ENCODE measurements at places on chromosomes 16 and 17.

GRCh38 chr17:78665387-78665951 lies 88.3 kb upstream of the DNAH17 start:
- no peak for DNase-seq

GRCh38 chr16:67562918-67563707 lies 787 bp downstream of the CTCF start:
- DNase-seq: peak; percentile 22

- no peak for DNase-seq
Observed at GRCh38 chr16:70746708-70747424, 54.1 kb downstream of the VAC14 start.

DNA sequence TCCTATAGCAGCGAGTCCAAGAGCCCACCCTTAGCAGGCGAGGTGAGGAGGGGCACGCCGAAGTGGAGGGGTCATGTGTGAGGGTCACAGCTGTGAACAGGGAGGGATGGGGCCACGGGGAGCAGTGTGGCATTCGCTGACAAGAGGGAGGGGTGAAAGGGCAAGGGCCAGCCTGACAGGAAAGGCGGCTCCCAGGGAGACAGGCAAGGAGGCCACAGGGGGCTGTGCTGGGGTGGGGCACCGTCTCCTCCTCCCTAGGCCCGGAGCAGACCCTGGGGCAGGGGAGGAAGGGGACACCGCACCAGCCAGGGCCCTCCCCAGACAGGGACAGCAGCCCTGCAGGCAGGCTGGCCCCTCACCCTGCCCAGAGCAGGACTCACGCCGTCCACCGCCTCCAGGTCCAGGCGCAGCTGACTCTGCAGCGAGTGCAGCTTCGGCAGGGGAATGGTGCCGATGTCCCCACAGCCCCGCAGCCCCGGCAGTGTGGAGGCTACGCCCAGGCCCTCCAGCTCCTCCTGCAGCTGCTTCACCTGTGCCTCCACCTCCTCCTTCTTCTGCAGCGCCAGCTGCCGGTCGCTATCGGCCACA lies 15.1 kb downstream of the GNPTG start:
- DNase-seq: no peak

DNA sequence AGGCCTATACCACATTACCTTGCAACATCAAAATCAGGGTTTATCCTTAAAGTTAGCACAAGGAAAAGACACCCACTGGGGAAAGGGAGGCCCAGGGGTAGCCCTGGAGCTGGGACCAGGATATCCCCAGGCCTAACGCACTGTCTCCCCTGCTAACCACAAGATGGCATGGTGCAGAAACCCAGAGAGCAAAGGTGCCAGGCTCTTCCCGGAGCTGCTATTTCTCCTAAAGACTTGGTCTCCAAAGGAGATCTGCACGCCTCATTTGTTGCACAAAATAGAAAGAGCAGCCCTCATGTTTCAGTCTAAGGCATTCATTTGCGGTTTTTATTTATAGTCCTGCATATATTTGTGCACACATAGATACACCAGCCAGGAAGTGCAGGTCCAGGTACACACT lies 408.6 kb downstream of the SOX9 start:
- DNase-seq: no peak

DNA sequence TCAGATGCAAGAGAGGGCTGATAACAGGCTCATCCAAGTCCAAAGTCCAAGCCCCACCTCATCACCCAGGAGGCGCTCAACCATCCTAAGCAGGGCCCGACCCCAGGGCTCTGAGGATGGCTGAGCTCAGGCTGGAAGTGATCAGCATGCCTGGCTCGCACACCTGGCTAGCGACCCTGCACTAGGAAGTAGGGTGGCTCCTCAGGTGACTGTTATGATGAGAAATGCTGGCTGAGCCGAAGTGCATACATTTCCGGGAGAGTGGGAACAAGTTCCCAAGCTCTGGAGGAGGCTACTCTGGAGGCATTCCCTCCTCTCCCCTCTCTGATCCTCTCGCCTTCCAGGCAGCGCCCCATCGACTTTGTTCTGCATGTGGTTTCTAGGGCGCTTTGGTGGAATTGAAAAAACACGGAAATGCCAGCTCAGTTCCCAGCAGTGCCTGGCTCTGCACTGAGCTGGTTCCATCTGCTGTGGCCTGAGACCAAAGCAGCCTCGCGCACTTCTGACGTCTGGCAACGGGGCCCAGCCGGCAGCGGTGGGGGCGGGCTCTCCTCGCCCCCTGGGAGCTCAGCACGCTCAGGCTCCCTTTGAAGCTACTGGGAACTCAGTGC lies 130.3 kb downstream of the IRF8 start:
- no peak for DNase-seq

GRCh38 chr16:67425061-67425460 lies 5.9 kb upstream of the HSD11B2 start:
- no peak for DNase-seq

DNA sequence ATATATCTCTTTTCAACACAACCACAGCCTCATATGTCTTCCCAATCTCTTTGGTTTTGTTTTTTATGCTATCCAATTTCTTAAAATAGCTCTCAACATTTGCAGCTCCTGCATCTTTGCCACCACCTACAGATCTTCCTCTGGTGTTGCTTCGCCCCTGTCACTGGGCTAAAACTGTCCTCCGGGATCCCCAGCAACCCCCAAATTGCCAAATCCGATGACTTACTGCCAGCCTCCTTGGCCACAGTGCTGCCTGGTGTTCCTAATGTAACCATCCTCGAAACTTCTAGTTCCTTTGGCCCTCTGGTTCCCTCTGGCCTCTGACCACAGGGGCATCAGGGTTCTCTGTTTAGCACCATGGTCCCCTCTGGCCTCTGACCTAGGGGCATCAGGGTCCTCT lies 70.8 kb downstream of the ELAC2 start:
- no peak for DNase-seq

GRCh38 chr16:53502331-53503269 lies at the start of gene AKTIP:
Gene AKTIP, minus strand, starts transcription at chr16:53503209. Its CDS starts 2,950 bp downstream, at chr16:53500259.
- DNase-seq: no peak

- no peak for DNase-seq
Observed at GRCh38 chr17:9644910-9645751, at the start of gene USP43. Gene USP43, plus strand, starts transcription at chr17:9645517. Its CDS starts 116 bp downstream, at chr17:9645633.

DNA sequence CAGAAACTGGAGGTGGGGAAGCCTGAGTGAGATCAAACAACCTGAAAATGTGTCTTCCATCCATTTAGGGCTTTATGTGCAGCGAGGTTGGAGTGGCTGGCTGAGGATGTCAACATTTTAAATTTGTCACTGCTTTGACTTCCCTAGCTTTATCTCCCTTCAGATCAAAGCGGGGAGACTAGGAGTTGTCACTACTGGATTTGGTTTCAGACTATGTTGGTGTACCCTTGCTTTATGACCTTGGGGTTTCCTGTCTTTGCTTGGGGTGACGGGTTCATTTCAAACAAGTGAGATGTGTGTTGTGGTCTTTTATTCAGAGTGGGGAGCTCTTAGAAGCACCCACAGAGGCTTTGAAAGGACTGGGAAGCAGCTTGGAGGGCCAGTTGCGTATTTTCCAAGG lies 25.6 kb downstream of the MSI2 start:
- no peak for DNase-seq

GRCh38 chr17:42555122-42555622 lies 2.4 kb downstream of the HSD17B1 start:
- no peak for DNase-seq

- no peak for DNase-seq
Observed at GRCh38 chr17:66506641-66507040, 204.2 kb downstream of the PRKCA start.

DNA sequence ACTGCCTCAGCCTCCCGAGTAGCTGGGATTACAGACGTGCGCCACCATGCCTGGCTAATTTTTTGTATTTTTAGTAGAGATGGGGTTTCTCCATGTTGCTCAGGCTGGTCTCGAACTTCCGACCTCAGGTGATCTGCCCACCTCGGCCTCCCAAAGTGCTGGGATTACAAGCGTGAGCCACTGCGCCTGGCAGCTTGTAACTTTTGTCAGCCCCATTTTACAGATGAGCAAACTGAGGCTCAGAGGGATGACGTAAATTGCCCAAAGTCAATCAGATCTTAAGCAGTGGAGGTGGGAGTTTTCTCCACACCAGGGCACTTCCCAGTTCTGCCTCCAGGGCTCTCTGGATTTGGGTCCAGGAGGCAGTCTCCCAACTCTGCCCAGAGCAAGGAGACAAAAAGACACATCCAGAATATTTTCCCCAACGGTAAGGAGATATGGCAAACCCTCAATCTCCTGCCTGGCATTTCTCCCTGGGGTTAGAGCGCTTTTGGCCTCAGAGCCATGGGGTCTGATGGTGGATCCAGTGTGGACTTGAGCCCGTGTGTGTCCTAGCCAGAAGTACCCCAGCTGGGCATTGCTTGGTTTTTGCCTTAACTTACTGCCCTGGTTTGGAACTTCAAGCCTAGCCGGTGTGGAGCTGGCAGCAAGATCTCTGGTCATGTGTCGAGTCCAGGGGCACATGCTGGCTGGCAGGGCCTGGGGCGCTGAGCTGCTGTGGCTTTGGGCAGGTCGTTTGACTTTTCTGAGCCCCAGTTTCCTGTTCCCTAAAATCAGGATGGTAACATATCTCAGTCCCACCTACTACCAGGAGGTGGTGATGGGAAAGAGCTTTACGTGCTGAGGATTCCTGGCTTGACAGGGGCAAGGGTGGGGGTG lies 3.4 kb downstream of the ADAM11 start:
- no peak for DNase-seq

DNA sequence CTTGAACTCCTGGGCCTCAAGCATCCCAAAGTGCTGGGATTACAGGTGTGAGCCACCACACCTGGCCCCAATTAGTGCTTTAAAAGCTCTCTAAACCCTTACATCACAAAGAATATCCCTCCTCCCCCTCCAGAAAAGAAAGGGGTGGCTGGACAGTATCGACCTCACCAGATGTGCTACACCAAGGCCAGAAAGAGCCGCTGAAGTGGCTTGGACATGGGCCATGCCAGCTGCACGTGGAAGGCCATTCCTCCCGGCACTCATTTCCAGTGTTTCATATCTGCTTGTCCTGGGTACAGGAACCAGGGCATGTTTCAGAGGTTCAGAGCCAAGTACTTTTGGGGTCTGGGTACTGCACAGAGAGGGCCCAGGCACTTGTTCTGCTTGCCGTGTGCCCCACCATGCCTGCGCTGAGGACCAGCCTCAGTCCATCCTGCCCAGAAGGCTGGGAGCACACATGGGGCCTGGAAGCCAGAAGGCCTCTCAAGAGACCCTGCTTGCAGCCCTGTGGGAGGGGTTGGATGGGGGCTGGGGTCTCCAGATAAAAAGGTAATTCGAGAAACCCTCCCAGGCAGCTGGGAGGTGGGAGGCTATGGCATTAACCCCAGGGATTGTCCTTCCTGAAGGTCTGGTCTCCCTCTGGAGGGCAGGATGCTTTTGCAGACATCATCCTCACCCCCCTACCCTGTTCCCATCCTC lies 3.5 kb upstream of the SRRM2 start:
- DNase-seq: no peak

- no peak for DNase-seq
Observed at GRCh38 chr17:17965152-17965721, 7.0 kb downstream of the TOM1L2 start.

- no peak for DNase-seq
Observed at GRCh38 chr16:65878347-65878746, 488.1 kb upstream of the CDH5 start.

GRCh38 chr17:80663781-80664206 lies 119.2 kb downstream of the RPTOR start:
- DNase-seq: peak; percentile 2

GRCh38 chr16:89511374-89511773 lies 3.2 kb downstream of the SPG7 start:
- DNase-seq: no peak

DNA sequence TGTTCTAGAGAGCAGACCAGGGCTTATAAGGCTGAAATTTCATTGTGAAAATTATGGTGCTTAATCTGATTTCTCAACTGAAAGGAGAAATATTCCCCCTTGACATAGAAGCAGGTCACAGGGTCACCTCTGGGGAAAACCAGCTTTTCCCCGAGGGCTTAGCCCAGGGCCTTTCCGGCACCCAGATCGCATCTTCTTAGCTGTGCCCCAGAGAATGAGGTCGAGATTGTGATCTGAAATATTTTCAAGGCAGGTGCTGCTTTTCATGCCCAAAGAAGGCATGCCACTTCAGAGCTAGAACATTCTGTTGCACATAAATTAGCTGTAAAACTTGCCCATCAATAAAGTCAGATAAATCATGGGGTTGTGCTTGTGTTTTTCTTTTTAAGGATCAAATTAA lies 25.4 kb upstream of the ARHGAP17 start:
- no peak for DNase-seq

DNA sequence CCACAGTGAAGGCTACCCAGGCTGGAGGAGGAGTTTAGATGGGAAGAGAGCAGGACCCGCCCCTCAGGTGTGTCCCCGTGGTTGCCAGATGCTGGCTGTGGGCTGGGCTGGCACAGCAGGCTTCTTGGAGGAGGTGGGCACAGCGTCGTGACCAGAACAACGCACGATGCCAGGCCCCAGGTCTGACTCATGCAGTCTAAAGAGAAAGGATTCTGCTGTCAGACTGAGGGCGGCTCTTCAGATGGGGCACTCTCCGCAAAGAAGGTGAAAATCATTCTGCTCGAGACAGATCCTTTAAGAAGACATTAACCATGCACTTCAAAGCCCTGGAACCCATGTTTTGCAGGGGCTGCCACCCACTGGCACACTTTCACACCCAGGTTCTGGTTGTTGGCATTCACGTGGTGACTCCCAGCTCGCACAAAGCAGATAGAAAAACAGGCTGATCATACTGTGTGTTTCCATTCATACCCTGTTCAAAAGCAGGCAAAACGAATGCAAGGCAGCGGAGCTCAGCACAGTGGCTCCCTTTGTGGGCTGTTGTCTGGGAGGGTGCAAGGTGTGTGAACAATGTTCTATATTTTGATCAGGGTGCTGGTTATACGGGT lies 19.0 kb downstream of the CACNG4 start:
- DNase-seq: no peak

- no peak for DNase-seq
Observed at GRCh38 chr17:62950067-62950466, 16.0 kb upstream of the TANC2 start.

- no peak for DNase-seq
Observed at GRCh38 chr17:80164185-80164584, 5.6 kb upstream of the CARD14 start.

DNA sequence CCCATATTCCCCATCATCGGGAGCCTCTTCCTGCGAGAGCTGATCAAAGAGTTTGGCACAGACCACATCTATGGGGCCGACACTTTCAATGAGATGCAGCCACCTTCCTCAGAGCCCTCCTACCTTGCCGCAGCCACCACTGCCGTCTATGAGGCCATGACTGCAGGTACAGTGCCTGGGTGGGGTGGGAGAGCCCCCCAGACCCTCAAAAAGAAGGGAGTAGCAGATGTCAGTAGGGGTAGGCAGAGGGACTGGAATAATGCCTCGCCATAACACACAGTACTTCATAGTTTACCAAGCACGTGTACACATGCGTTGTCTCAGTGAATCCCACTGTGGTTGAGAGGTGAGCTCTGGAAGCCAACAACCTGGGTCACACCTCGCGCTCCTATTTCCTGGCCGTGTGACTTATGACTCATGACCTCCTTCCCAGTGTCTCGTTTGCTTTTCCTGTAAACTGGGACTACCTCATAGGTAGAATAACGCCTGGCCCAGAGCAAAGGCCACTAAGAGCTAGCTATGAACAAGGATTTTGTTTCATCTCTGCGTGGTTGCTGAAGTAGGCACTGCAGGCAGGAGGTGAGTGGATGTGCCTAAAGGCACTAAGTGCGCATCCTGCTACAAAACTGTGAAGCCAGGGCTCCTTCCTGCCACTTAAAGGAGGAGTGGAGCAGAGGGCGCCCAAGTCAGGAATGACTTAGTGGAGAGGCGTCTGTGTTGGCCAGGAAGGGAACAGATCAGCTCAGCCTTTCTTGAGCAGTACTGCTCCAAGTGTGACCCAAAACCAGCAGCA lies 5.2 kb downstream of the NAGLU start:
- DNase-seq: no peak

Measured in stimulated activated CD4-positive, alpha-beta T cell treated with anti-CD3 and anti-CD28 coated beads, Interleukin-1b, Interleukin-23, amount 100 ng/mL, for 1 hour (primary cell).